Kidney tubule cell (primary cell): ENCODE measurements at places on chromosomes 5 and 9.

DNA sequence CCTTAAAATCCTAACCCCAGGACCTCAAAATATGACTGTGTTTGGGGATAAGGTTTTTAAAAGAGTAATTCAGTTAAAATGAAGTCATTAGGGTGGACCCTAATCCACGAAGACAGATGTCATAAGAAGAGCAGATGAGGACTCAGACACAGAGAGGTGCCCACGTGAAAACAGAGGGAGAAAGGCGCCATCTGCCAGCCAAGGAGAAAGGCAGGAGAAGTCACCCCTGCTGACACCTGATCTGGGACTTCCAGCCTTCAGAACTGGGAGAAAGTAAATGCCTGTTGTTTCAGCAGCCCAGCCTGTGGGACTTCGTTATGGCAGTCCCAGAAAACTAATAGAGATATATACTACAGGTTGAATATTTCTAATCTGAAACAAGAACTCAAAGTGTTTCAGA is 67.4 kb downstream of the ROR2 start:
- DNase-seq = no peak

- no peak for DNase-seq
Observed at GRCh38 chr9:82242285-82242963, 253.9 kb downstream of the SPATA31D1 start.

GRCh38 chr5:56321236-56321881 is 88.2 kb upstream of the ANKRD55 start:
- no peak for DNase-seq

- no peak for DNase-seq
Observed at GRCh38 chr5:109917154-109917546, 227.4 kb downstream of the MAN2A1 start.

GRCh38 chr9:136043441-136043991 is 51.6 kb downstream of the NACC2 start:
- DNase-seq = no peak

DNA sequence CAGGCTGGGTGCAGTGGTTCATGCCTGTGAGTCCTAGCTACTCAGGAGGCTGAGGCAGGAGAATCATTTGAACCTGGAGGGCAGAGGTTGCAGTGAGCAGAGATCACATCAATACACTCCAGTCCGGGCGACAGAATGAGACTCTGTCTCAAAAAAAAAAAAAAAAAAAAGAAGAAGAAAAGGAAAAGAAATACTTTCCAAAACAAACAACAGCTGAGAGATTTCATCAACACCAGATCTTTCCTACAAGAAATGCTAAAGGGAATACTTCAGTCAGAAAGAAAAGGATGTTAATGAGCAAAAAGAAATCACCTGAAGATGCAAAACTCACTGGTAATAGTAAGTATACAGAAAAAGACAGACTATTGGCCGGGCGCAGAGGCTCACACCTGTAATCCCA is 8.4 kb downstream of the CCIN start:
- DNase-seq = no peak

- no peak for DNase-seq
Observed at GRCh38 chr9:68844631-68845612, 139.9 kb downstream of the PIP5K1B start.
